A375 (cell line): ENCODE measurements at places on chromosomes 16 and 17. TPM values are rescaled to one million over a fixed set of nuclear protein-coding genes. Genes with fewer than 3 reads are reported as not detected.

USP6 gene
- total RNA-seq, result not detected in 2 replicates

MYH13 gene
- not detected in 2 replicates for total RNA-seq

AATK gene
- total RNA-seq, result 2.7 and 3.4 TPM in 2 replicates

PDP2 gene
- 5.7 and 6.2 TPM in 2 replicates for total RNA-seq

TBC1D3G gene
- total RNA-seq, result not detected in 2 replicates

MYH3 gene
- total RNA-seq, result 0.98 and 1.4 TPM in 2 replicates

CDK3 gene
- 5.4 and 9.3 TPM in 2 replicates for total RNA-seq

GLTPD2 gene
- not detected in 2 replicates for total RNA-seq

G6PC1 gene
- not detected in 2 replicates for total RNA-seq

CDR2L gene
- 5.5 and 5.7 TPM in 2 replicates for total RNA-seq

DLX4 gene
- total RNA-seq, result 0.53 and 1.4 TPM in 2 replicates

ABCC1 gene
- total RNA-seq, result 12.0 and 14.3 TPM in 2 replicates

NECAB2 gene
- total RNA-seq, result 0.04 and 0.82 TPM in 2 replicates

PTGES3L gene
- total RNA-seq, result 0.30 and 0.69 TPM in 2 replicates

KRTAP2-1 gene
- not detected in 2 replicates for total RNA-seq

MARVELD3 gene
- total RNA-seq, result not detected in 2 replicates

RNF222 gene
- total RNA-seq, result not detected in 2 replicates

KRTAP2-3 gene
- 0.29 TPM in 1 of 2 replicates, not detected in the other for total RNA-seq

ACAP1 gene
- 2.5 and 5.1 TPM in 2 replicates for total RNA-seq

SLC35G6 gene
- not detected in 2 replicates for total RNA-seq

TLCD2 gene
- 2.9 and 3.1 TPM in 2 replicates for total RNA-seq

TBC1D3H gene
- total RNA-seq, result not detected in 2 replicates

SLC22A31 gene
- not detected in 2 replicates for total RNA-seq

GAS2L2 gene
- not detected in 2 replicates for total RNA-seq

CCL16 gene
- not detected in 2 replicates for total RNA-seq

BORCS6 gene
- total RNA-seq, result 5.3 and 8.0 TPM in 2 replicates

SEC14L1 gene
- total RNA-seq, result 17.1 and 20.1 TPM in 2 replicates

KRT27 gene
- not detected in 2 replicates for total RNA-seq

KRTAP4-9 gene
- total RNA-seq, result not detected in 2 replicates

RASD1 gene
- 1.9 and 2.6 TPM in 2 replicates for total RNA-seq
